Fibroblast of the aortic adventitia (primary cell): ENCODE measurements at places on chromosomes 2 and 18. TPM values are rescaled to one million over a fixed set of nuclear protein-coding genes. Genes with fewer than 3 reads are reported as not detected.

DNAJC5G gene
- total RNA-seq: not detected in 2 replicates

PEX13 gene
- total RNA-seq: 13.7 and 26.8 TPM in 2 replicates

DNA sequence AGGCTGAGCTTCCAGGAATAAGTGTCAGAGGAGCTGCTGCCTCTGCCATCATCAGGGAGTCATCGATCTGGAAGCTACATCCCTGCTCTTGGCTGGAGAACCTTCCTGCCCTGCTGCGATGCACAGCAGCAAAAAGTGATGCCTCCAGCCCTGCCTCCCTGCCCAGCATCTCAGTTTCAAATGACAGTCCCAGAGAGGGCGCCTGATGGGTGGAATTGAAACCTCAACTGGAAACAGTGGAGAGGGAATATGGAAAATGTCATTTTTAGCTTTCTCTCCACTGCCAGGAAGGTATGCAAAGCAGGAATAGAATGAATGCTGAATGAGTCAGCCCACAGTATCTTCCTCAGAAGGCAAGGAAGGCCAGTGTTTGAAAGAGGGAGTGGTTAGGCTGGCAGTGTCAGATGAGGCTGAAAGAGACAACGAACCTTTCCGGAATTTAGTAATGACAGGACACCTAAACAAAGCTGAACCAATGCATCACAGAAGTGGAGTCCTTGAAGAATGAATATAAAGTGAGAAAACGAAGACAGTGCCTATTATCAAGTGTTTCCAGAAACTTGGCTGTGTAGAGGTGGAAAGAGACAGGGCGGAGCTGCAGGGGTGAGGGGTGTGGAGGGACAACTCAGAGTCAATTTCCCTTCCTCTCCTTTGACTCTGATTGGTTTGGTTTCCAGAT lies 153.9 kb upstream of the NDUFV2 start:
- DNase-seq: peak; percentile 89

DNA sequence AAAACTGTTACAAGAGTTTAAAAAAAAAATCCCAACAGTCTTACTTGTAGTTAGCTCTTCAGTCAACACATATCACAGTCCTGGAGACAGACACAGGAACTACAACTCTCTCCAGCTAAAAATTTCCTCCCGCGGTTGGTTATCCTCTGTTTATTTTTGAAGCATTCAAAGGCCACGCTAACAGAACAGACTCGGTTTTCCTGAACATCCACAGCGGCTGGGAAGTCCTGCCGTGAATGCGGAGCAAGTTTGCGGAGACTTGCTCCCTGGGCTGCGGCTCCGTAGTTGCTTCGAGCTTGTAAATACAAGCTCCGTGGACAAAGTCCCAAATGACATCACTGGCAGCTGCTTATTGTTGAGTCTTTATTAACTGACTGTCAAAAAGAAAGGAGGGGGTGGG lies at the start of gene NCKAP5:
Gene NCKAP5, minus strand, starts transcription at position 292 of the 400 bp plus-strand sequence. CDS start 50,937 bp downstream, outside the sequence.
- DNase-seq: peak; percentile 59

DNA sequence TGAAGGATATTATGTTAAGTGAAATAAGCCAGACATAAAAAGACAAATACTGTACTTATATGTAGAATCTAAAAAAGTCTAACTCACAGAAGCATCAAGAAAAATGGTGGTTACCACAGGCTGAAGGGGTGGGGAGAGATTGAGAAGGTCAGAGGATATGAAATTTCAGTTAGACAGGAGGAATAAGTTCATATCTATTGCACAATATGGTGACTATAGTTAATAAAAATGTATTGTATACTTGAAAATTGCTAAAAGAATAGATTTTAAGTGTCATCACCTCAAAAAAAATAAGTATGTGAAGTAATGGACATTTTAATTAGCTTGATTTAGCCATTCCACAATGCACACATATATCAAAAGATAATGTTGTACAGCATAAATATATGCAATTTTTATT lies 19.8 kb downstream of the ACMSD start:
- DNase-seq: no peak
